NCI-H69 (cell line): ENCODE measurements at places on chromosomes 7 and 10.

GRCh38 chr7:136133551-136133950, 156.4 kb upstream of the MTPN start:
- DNase-seq, result peak; percentile 90

- DNase-seq, result no peak
These were observed 194.9 kb downstream of the ETV1 start for GRCh38 chr7:13794581-13794980.

DNA sequence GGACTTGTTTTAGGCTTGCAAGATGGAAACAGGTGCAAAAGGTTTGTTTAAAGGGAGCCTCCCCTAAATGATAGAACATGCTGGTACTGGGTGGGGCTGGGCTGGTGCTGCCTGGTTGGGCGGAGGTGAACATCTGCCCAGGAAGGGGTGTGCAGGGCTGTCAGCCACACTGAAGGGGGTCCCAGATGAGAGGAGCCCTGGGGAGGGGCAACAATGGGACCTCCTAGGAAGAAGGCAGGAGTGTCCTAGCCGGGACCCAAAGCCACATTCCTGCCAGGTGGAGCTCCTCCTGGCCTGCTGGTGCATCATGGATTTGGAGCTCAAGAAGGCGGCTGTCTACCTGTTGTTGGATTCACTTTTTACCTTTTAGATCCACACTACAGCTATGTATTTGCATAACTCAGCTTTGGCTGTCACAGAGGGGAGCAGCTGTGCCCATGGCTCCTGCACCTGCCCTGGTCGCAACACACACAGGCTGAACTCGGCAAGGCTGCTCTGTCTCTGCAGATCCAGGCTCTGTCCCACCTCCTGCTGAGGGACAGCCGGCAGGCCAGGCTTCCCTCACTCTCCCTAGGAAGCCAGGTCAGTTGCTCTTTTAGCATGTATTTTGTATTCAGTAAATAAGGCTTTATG, 59.9 kb downstream of the ADARB2 start:
- DNase-seq, result no peak

- DNase-seq, result peak; percentile 7
These were observed 136.2 kb downstream of the SORCS3 start for GRCh38 chr10:104777086-104777799.

GRCh38 chr7:143901332-143901667, 676 bp downstream of the TCAF1 start:
- DNase-seq, result no peak

DNA sequence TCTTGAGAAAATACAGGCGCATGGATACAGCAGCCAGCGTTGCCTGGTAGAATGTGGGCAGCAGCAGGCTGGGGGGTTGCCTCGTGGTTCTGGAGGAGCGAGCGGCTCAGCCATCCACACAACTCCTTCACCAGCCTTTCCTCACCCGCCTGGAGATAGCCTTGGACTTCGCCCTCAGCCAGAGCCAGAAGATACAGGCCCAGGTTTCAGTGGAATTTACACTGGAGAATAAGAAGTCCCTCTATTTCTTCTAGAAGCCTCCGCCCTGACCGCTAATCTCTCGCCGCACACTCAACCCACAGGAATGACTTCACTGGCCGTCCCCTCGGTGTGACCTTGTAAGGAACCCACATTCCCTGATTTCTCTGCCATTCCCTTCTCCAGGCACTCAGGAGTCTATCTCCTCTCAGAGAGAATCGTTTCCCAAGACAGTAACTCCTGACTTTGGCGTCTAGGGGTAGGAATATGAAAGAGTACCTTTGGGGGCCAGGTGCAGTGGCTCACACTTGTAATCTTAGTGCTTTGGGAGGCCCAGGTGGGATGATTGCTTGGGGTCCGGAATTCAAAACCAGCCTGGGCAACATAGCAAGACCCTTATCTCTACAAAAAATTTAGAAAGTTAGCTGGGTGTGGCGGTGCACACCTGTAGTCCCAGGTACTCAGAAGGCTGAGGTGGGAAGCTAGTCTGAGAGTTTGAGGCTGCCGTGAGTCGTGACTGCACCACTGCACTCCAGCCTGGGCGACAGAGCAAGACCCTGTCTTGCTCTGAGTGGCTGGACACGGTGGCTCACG, 52.0 kb upstream of the ECHDC3 start:
- no peak for DNase-seq

DNA sequence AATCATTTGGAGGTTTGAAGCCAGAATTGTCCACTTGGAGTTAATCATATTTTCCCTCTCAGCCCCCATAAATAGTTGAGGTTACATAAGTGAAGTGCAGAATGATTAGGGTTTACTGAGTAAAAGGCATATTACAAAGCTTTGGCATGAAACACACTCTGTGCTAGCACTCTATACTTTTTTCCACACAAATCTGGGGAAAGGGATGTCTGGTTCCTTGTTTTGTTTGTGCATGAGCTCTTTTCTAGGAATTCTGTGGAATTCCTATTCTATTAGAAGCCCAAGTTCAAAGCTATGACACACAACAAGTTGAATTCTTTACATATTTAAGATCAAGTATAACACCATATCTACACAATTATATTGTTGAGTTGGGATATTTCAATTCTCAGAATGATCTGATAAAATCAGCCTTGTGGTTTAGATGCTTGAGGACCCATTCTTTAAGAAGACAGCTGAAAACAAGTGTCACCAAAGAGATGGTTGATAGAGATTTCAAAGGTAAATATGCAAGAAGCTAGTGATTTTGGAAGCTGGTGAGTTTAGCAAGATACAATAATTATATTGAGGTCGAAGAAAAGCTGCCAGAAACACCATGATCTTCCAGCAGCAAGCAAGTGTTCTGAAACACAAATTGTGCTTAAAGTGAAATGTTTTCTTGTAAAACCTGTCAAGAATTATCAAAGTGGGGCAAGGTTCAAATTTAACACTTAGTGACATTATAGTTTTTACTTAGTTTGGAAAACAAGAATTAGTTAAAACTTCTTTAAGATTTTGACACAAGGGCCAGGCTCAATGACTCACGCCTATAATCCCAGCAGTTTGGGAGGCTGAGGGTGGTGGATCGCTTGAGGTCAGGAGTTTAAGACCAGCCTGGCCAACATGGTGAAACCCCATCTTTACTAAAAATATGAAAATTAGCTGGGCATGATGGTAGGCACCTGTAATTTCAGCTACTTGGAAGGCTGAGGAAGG, 122.6 kb downstream of the INHBA start:
- no peak for DNase-seq

DNA sequence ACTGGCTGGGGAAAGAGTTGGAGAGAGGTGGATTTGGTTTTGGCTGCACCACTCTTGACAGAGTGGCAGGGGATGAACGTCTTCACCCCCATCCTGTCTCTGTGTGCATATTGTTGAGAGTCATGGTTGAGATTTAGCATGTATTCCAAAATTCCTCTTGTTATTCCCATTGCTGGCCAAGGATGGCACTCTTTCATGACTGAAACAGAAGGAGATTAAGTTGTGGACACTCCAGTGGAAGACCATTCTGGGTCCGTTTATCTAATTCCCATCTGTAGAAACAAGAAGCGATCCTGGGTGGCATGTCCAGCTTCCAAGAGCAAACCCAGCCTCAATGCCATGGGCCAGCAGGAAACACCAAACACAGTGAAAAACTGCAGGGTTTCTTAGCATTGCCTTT, 469.0 kb upstream of the IGFBP3 start:
- DNase-seq, result no peak

GRCh38 chr7:80584778-80585177, 53.7 kb upstream of the CD36 start:
- peak; percentile 47 for DNase-seq
